EL (cell line): ENCODE measurements at places on chromosomes 4 and X.

DNA sequence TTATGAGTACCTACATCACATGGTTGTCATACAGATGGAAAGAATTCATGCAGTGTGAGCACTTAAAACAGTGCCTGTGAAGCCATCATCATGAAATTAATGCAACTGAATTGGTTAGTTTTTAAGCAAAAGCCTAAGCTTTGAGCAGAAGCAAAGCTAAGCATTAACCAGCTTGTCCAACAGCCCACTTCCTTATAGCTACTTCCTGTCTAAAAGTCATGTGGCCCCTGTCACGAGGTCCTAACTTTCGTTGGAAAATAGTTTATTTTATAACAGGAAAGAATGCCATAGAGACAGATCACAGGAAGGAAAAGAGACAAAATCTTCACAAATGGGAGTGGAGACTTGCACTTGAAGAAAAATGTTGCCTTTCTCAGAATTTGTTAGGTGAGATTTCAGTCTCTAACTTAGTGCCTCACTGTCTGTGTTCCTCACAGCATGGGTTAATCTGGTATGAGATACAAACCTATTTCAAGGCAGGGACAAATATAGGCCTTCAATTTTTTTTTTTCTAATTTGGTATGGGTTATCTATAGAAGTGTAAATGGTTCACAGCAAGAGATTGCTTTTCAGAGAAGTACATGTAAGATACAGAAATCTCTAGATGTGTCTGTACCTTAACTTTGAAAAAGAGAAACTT lies 27.7 kb upstream of the VCX start:
- no peak for DNase-seq

DNA sequence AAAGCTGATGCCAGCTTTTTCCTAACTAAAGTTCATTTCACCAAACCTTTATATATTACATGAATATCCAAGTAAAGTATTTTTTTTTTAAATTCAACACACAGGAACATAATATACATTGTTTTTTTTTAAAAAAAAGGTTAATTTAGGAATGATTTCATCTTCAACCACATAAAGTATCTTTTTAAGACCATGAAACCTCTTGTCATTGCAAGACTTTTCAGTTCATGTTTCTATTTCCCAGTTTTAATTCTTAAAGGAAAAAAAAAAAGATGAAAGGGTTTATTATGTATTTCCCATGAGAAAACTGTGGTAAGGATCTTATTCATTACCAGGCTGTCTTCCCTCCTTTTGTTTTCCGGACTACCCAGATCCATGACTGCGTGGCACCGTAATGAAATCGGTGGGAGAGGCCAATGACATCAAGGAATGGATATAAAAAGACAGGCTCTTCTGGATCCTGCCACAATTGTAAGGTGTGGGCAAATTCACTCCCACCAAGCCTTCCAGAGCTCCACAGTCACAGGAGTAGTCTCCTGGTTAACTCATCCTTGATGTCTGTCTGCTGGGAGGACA lies 84.7 kb upstream of the CBR4 start:
- DNase-seq: no peak

GRCh38 chr4:16524911-16525554 lies 298.8 kb upstream of the TAPT1 start:
- no peak for DNase-seq

- DNase-seq: peak; percentile 59
Observed at GRCh38 chr4:69092190-69092589, 4.1 kb upstream of the UGT2B7 start.

DNA sequence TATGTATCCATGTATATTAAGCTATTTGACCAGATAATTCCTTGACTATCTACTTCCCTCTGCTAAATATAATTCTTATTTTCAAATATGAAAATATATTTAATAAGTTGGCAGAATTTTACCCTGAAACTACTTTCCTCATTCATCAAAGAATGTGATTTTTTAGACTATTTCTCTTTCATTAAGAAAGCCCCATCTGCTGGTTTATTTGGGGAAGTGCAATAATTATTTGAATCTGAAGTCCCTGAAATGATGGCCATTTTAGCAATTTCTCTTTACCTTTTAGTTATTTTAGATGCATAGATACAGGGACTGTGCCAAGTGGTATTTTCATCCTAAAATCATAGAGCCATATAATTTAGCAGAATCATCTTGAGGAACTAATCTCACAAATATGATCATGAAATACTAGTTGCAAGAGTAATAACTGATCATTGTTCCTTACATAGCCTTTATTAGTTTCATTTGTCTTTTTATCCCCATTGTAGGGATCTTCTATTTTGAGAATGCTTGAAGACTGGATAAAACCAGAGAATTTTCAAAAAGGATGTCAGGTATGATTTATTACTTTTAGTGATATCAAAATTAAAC lies 39.0 kb downstream of the ENPEP start:
- peak; percentile 38 for DNase-seq

GRCh38 chr4:29970626-29971025 lies 749.5 kb upstream of the PCDH7 start:
- peak; percentile 58 for DNase-seq

DNA sequence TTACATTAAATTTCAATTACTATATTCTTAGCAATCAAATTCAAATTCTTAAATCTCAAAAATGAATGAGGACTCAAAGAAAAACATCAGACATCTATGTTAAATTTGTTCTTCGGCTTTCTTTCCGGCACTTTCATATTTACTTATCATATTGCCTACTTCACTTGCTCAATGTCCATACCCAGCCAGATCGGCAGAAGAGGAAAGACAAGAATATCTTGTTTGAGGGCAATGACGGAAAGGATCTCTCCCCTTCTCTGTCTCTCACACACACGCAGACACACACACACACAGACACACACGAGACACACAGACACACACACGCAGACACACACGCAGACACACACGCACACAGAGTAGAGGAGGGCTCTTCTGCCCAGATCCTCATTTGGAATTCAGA lies 13.2 kb upstream of the IRF2 start:
- DNase-seq: no peak

GRCh38 chrX:5771441-5771840 lies 457.2 kb downstream of the NLGN4X start:
- no peak for DNase-seq

DNA sequence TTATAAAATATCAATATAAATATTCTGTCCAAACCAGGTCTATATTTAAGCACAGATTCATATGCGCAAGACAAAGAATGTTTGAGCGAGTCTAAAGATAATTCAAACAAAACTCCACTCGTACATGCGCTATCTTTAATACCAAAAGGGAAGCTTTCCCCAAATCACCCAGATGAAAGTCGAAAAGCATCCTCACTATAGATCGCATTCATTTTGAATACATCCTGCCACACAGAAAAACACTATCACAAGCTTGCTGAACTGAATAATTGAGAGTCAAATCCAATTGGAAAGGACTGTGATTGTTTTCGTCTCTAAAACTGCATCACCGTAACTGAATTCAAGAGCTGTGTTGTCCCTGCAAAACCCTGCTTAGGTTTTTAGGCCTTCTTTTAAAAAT lies 685 bp downstream of the TASL start:
- no peak for DNase-seq

GRCh38 chr4:158580064-158580463 lies 58.4 kb downstream of the RXFP1 start:
- no peak for DNase-seq

- DNase-seq: peak; percentile 4
Observed at GRCh38 chr4:174794543-174795094, 34.4 kb downstream of the GLRA3 start.

DNA sequence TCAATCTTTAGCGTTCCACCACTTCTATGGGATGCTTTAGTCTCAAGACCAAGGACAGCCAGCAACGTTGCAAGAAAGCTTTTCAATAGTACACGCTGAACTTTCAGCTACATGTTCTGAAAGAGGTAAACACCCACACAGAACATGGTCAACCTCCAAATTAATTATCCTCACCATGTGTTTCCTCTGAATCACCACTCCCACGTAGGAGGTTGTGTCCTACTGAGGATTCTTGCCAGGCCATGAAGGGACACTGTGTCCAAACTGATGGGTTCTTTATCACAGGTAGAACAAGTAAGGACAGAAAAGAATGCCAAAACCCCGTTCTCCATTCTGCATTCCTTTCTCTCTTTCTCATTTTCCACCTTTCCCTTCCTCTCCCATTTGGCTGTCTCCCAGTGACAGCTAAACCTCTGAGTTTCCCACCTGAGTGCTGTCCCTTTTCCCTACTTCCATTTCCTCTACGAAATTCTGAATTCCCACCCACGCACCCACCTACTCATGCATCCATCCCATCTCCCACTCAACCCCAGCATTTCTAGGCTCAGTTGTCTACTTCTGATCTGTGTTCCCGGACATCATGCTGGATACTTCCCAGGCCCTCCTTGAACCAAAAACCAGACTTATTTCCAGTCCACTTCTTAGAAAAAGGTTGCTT lies 29.0 kb upstream of the GPM6B start:
- DNase-seq: no peak

DNA sequence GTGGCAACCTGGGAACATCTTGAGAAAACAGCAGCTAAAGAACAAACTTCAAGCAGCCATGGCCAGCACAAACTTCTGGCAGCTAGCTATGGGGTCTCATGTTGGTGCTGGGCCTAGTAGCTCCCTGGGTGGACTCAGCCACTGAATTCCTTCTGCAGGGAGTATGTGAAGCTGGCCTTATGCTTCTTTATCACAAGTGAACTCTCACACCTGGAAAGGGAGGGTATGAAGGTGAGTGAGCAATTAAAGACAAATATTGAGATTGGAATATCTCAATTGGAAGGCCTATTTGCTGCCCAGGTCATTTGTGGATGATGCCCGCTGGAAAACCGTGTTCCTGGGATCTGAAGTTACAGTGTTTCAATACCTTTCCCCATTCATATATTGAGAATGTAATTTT lies 153.3 kb upstream of the RPS6KA3 start:
- DNase-seq: no peak

GRCh38 chr4:26228883-26229282 lies 91.9 kb upstream of the RBPJ start:
- no peak for DNase-seq

DNA sequence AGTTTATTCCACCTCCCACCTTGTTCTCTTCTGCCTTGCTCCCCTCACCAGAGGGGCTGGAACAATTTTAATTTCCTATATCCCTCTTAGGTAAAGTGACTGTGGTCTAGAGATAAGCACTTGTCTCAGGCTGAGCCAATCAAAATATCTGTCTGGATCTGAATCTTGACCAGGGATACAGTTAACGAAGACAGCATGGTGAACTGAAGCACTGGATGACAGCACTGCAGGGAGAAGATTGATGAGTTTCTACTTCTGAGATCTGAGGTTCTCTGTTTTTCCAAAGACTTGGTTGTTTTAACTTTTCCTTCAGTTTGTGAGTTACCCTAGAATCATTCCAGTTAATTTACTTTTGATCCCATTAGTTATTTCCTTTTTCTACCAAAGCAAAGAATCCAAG lies 13.2 kb downstream of the GNPDA2 start:
- no peak for DNase-seq

DNA sequence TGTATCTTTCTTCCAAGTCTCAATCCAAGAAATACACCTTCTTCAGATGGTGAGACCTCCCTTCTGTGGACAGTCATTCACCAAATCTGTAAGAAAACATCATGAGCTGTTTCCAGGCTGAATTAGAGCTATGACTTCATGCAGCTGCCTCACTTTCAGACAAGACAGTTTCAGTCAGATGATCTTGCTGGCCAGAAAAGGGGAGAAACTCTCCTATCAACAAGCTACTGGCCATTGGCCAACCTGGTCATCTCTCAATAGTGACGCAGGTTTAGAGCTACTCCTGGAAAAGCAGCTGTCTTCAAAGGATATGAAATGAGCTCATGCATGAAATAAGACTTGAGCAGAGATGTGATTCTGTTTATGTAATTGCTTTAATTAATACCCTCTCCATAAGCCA lies 69.6 kb upstream of the NDP start:
- no peak for DNase-seq

DNA sequence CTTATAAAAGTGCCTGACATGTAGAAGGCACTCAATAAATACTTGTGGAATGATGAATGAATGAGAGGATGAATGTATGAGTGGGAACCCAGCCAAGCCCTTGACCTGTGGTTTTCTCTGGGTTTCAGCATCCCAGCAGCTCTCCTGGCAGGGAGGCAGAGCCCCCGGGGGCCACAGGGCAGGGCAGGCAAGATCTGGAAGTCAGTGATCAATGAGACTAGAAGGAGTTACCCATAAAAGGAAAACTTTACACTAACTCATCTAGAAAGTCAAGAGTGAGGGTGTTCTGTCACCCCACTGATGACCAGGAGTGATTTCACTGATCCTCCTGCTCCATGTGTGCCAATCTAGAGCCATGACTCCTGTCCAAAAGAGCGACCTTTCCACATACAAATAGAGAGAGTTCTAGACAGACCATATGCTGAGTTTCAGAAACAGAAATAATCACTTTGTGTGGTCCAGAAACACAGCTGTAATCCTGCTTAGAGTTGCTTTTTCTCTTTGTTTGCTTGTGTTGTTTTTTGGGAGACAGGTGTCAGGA lies 37.4 kb downstream of the MGARP start:
- peak; percentile 92 for DNase-seq

GRCh38 chr4:86386817-86387415 lies 27.1 kb upstream of the MAPK10 start:
- DNase-seq: no peak

DNA sequence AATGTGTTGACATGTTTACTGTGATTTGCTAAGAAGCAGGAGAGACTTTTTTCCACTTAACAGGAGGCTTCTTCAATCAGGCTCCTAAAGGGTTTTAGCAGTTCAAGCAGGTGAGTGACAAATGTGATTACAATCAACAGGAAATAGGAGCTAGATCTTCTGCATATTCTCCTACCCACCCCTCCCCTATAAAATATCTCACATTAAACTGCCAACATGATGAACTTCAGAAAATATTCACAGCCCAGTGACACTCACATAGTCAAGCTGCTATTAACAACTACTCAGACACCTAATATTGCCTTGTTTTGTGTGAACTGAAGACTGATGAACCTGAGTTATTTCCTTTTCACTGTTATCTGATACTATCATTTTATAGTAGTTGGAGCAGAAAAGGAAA lies 55.9 kb upstream of the ANTXR2 start:
- no peak for DNase-seq

DNA sequence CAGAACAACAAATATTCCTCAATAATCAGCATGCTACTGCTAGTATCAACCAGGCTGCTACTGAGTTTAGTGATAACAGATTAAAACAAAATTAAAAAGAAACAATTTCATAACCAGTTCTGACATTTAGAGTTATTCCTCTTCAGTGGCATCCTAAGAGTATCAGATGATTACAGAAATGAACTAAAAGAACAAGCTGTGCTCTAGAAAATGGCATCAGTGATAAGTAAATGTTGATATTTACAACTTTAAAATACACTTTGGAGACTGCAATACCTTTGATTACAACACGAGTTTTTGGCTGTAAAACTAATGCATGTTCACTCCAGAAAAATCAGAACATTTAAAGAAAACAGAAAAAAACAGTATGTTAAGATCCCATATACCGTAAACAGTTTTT lies 72.9 kb downstream of the ADGRA3 start:
- DNase-seq: no peak

- DNase-seq: peak; percentile 3
Observed at GRCh38 chrX:3450881-3451570, 104.6 kb upstream of the MXRA5 start.

- no peak for DNase-seq
Observed at GRCh38 chrX:71111921-71112431, 599 bp upstream of the IL2RG start.
